Smooth muscle cell of trachea (primary cell): ENCODE measurements at places on chromosomes 5 and 9. TPM values are rescaled to one million over a fixed set of nuclear protein-coding genes. Genes with fewer than 3 reads are reported as not detected.

The MZB1 gene
- not detected in 2 replicates for total RNA-seq

The SCGB3A2 gene
- total RNA-seq = not detected in 2 replicates

The ERBIN gene
- 50.8 and 68.8 TPM in 2 replicates for total RNA-seq

The CFAP77 gene
- not detected in 2 replicates for total RNA-seq

The TTC39B gene
- 11.2 and 15.7 TPM in 2 replicates for total RNA-seq

The CYLC2 gene
- total RNA-seq = not detected in 2 replicates

The CDHR2 gene
- total RNA-seq = under 0.01 TPM in 2 replicates

The PTPN3 gene
- under 0.01 and 0.17 TPM in 2 replicates for total RNA-seq
